ENCODE measurements at places on chromosomes 12 and 14.

DNA sequence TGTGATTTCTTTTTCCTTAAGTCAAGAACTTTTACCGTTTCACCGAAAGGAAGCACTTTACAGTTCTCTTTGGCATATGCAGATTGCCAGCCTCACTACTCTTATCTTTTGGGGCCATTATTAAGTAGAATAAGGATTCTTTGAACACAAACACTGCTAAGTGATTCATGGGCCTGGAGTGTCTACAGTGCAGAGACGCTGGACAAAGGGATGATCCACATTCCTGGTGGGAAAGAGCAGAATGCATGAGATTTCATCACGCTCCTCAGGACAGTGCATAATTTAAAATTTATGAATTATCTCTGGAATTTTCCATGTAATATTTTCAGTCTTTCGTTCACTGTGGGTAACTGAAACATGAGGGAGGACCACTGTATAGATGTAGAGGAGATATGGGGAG lies 90.2 kb downstream of the TTLL5 start:
- DNase-seq: no peak

DNA sequence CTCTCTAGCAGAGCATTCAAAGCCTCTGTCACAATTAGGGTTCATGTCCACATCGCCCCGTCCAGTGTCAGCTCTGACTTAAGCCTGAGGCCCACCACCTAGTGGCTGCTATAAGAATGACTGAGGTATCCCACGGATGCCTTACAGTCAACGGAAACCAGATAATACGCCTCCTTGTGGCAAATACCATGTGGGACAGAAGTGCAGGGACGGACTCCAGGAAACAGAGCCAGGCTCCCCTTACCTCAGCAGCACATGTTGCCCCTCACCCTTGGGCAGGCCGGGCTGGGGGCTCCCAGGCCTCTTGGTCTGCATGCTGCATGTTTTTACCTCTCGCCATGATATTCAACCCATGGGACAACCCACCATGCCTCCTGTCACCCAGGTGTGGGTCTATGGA lies 86.3 kb downstream of the VWF start:
- DNase-seq: peak; percentile 30

GRCh38 chr12:88946372-88946997 lies 366.2 kb upstream of the KITLG start:
- peak; percentile 34 for DNase-seq

DNA sequence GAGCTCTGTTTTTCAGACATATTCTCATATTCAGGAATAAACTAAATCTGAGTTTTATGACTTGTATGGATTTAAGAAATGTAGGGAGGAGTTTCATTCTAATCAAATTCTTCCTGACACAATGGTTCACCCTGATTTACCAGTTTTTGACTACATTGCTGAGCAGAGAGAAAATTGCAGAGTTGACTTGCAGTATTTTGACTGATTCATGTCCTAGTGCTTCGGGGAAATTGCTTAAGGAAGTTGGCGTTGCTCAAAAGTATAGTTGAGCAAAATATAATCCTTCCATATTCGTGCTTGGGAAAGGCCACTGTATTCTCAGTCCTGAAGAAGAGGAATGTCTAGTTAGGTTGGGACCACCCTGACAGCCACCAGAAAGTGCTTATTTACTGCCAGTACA lies 1.3 kb upstream of the TWF1 start:
- no peak for DNase-seq

DNA sequence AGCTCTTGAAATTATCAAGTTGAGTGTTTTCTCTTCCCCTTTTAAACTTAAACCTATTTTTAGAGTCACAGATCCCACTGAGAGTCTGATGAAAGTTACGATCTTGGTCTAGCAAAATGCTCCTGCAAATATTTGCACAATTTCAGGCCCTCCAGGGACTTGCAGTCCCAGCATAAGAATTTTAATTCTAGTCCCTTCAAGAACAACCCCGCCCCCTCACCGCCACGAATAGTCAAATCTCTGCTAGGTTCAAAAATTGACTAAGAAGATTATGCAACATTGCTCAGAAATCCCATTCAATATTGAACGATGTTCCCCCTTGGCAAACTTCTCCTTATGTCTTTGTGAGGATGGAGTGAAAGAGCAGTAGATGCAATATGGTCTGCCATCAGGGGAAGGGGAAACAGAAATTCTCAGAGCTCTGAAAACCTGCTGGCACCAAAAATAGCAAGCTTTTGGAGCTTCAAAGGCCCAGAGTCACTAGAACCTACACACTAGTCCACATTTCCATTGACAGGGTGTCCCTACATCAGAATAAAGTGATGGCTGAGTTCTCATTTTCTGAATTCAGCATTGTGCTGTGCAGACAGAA lies 127.5 kb upstream of the CCDC175 start:
- DNase-seq: peak; percentile 28

GRCh38 chr14:77903221-77903620 lies 103.3 kb downstream of the ADCK1 start:
- peak; percentile 78 for DNase-seq

Measured in SK-N-MC (cell line).